ENCODE measurements at places on chromosomes 1 and 21.

- no peak for DNase-seq
Measured at GRCh38 chr1:169250795-169251194, 116.8 kb downstream of the NME7 start.

DNA sequence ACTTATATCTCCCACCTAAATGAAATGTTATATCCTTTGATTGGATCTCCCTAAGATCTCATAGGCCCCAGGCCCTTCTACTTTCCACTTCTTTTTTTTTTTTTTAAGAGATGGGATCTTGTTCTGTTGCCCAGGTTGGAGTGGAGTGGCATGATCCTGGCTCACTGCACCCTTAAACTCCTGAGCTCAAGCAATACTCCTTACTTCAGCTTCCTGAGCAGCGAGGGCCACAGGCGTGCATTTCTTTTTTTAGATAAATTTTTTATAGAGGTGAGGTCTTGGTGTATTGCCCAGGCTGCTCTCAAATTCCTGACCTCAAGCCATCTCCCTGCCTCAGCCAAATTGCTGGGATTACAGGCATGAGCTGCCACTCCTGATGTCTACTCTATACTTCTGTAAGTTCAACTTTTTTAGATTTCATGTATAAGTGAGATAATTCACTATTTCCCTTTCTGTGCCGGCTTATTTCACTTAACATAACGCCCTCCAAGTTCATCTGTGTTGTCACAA, 987.5 kb upstream of the NCAM2 start:
- DNase-seq: no peak

GRCh38 chr1:231584117-231584516, 42.5 kb upstream of the DISC1 start:
- peak; percentile 46 for DNase-seq

DNA sequence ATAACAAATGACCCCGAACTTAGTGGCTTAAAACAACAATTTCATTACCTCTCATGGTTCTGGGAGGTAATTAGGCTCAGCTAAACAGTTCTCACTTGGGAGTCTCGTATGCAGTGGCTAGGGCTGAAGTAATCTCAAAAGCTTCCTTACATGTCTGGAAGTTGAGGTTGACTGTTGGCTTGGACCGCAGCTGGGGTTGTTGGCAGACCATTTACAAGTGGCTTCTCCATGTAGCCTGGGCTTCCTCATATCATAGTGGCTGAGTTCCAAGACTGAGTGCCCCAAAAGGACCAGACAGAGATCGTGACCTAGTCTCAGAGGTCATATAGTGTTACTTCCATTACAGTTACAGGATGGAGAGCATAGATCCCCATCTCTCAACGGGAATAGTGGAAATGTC, 2.4 kb upstream of the POGZ start:
- DNase-seq: no peak

GRCh38 chr21:25871566-25871965, 136.8 kb downstream of the GABPA start:
- DNase-seq: no peak

DNA sequence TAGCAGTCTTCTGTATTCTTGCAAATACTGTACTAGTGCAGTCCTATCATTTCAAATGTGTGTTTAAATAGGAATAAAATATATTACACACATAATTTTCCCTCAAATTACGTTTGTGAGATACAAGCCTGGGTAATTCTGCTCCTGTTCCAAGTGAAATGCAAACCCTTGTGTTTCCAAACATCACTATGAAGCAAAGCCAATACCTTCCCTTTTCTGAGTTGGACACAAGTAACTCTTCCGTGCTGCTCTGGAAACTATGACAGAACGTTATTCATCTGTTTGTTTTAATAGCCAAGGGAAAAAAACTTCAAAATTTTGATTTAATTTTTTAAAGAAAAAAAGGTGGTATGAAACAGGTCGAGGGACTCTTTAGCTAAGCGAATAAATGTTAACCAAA, 73.7 kb upstream of the UBE2U start:
- DNase-seq: no peak

- no peak for DNase-seq
Measured at GRCh38 chr21:24045373-24045772, 1561.9 kb downstream of the MRPL39 start.

GRCh38 chr1:205250699-205251098, 23.0 kb downstream of the TMCC2 start:
- no peak for DNase-seq

- DNase-seq: no peak
Measured at GRCh38 chr1:223489439-223489838, 96.2 kb downstream of the CCDC185 start.

GRCh38 chr1:119954476-119955422, 58.4 kb upstream of the ADAM30 start:
- DNase-seq: no peak

- DNase-seq: peak; percentile 96
Measured at GRCh38 chr1:17190010-17190995, 14.6 kb upstream of the PADI1 start.

GRCh38 chr1:15272782-15273127, 25.7 kb downstream of the FHAD1 start:
- DNase-seq: no peak

DNA sequence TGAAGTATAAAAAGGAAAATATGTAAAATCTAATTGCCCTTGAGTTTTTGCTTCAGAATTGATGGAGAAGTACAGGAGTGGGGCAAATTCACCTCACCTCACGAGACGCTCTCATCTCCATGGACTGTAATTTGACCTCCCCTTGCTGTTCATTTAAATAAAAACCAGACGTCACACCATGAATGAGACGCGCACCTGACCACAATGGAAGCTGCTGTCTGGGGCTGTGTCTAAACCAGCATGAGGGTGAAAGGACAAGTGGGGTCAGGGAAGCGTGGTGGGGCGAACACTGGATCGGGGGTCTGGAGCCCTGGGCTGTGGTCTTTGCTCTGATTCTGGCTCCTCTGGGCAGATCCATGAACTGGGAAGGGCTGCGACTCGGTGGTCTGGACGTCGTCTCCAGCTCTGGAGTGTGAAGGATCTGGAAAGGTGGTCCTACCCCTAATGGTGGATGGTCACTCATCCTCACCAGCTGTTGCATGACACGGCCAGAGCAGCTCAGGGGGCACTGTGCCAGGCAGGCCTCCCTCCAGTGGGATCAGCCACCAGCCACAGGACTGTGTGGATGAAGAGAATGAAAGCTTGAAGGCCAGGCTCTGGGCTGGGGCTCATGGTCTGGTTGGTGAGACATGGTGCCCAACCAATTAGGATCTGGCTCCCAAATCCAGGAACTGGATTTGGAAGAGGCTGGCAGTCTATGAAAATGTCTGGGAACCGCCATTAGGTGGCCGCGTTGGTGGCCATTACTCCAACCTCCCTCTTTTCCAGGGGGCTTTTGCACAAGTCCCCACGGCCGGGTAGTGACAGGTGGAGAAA, 728.6 kb downstream of the PTPRU start:
- no peak for DNase-seq

GRCh38 chr1:229717786-229718576, 91.9 kb downstream of the URB2 start:
- DNase-seq: no peak

GRCh38 chr1:155128755-155129473, 1.2 kb downstream of the EFNA1 start:
- no peak for DNase-seq

DNA sequence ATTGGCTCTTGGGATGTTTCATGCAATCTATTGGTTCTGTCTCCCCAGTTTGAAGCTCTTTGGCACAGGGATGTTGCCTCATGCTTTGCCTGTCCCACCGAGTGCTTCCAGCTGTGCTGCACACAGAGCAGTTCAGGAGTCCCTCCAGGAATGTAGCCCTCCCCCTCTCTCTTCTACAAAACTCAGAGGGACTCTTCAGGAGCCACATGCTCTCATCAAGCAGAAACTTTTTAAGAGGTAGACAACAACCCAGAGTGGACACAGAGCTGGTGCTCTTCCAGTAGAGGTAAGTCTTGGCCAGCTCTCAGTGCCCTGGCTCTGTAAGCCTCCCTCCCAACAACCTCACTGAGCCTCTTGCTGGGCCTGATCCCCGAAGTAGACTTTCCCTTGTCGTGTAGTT, 11.6 kb upstream of the ZNF697 start:
- DNase-seq: peak; percentile 38

GRCh38 chr1:243325305-243325890, 69.6 kb downstream of the SDCCAG8 start:
- DNase-seq: peak; percentile 26

DNA sequence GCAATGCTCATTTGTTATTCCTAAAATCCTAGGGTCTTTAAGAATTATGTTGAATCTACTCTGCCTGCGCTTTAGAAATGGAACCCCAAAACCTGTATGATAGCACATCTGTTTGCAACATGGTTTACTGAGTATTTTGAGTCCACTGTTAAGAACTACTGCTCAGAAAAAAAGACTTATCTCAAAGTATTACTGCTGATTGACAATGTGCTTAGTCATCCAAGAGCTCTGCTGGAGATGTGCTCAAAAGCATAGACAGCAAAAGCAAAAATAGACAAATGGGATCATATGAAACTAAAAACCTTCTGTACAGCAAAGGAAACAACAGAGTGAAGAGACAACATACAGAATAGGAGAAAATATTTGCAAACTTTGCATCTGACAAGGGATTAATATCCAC, 107.0 kb downstream of the CTH start:
- no peak for DNase-seq

DNA sequence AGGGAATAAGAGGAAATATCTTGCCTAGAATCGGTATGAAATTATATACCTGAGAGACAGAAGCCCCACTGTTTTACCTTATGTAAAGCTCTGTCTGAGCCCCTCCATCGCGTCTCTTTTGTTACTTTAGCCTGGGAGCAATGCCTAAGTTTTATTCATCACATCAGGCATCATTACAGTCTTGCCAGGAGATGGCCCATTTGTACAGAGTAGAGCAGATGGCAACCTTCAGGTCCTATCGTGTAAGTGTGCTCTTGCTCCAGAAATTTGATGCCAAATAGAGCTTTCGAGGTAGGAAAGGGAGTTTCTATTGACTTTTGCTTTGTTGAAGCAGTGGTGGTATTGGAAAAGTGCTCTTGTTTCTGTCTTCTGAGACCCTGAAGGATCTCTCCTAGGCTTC, 24.9 kb downstream of the CFAP126 start:
- DNase-seq: no peak

DNA sequence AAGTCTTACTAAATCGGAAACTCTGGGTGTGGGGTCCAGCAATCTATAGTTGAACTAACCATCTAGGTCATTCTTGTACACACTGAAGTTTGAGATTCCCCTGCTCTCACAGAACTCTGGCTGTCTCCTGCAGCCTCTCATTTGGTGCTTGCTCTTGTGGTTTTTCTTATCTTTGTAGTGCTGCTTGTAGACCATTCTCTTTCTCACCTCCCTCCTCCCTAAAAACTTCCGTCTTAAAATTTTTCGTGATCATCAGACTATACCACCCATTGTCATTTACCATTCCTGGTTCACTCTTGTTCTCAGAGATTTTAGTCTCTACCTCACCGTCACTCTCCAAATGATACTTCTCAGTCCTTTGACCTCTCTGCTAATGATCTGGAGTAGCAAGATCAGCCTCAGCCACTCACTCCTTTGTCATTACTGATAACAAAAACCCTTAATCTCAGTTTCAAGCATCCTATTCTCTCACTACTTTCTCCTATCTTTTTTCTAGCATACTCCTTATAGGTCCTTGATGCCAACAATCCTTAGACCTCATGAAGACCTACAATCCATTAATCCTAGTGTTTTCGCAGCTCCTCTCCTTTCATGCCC, 13.0 kb upstream of the EPHX4 start:
- no peak for DNase-seq

- DNase-seq: no peak
Measured at GRCh38 chr1:204507317-204508105, 8.7 kb upstream of the MDM4 start.

GRCh38 chr21:15848634-15849560, 119.1 kb downstream of the USP25 start:
- DNase-seq: peak; percentile 7

DNA sequence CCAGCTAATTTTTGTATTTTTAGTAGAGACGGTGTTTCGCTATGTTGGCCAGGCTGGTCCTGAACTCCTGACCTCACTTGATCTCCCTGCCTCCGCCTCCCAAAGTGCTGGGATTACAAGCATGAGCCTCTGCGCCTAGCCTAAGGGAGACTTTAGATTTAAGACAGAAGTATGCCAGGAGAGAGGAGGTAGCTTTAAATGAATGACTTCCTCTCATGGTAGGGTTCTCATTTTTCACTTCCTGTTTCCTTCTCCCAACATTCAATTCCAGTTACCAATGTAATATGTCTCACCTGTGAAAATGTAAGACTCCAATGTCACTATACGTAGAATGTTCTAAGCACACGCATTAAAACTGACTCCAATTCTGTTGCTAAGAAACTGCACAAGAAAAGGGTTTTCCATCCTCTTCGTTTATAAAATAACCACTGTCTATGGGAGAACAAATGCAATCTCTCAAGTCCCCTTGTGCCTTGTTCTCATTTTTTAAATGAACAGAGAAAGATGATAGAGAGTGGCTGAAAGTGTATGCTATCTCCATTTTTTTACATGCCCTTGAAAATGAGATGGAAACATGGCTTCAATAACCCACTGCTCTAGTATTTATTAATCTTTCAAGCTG, 140.0 kb downstream of the SLC45A1 start:
- DNase-seq: no peak

DNA sequence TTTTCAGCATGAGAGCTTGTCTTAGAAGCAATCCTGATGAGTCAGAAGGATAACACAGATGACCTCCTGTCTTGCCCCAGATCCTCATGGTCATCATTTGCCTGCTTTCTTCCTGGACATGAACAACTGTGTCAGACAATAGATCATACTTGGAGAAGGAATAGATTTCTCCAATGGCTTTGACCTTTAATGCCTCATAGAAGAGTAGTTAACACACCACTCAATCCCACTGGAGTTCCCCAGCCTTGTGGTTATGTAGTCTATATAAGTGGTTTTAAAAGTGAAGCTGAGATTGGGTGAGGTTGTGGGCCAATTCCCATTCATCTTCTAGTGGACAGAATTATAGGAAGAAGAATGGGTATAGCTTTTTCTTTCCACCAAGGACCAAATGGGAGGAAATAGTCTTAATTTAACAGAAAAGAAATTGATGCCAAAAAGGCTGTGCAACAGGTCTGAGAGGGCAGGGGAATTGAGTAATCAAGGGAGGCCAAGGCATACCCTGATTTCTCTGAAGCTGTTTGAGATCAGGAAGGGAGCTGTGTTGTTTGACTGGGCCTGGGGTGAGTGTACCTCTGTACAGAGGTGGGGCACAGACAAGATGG, 14.4 kb downstream of the PRCC start:
- peak; percentile 47 for DNase-seq

- peak; percentile 34 for DNase-seq
Measured at GRCh38 chr1:172638885-172639831, 19.7 kb upstream of the FASLG start.

- DNase-seq: no peak
Measured at GRCh38 chr1:209397371-209397770, 186.1 kb upstream of the CAMK1G start.

DNA sequence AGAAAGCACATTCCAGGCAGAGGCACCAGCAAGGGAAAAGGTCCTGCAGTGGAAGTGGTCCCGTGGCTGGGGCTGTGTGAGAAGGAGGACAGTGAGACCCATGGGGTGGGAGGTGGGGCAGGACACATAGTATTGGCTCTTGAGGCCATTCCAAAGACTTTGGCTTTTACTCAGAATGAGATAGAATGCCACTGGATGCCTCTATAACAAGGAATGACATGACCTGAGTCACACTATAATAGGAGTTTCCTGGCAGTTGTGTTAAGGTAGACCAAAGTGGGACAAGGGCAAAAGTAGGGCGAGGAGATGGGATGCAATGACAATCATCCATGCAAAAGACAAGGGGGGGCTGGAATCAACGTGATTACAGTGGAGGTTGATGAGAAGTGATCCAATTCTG, 24.7 kb upstream of the LAMC2 start:
- DNase-seq: no peak

- DNase-seq: no peak
Measured at GRCh38 chr1:68495968-68496679, 758 bp downstream of the DEPDC1 start.
